ENCODE measurements at places on chromosomes 16 and 17. TPM values are rescaled to one million over a fixed set of nuclear protein-coding genes. Genes with fewer than 3 reads are reported as not detected.

Gene NPW
- total RNA-seq, result 0.36 TPM

Gene TEDC2
- 0.58 TPM for total RNA-seq

Gene RND2
- total RNA-seq, result 3.4 TPM

Gene ITGAD
- total RNA-seq, result 0.89 TPM

Gene TRPV2
- total RNA-seq, result 26.3 TPM

Gene ASB16
- total RNA-seq, result 0.36 TPM

Gene GEMIN4
- total RNA-seq, result 18.1 TPM

Gene GLTPD2
- total RNA-seq, result not detected

Gene DYNLRB2
- total RNA-seq, result 2.2 TPM

Gene SLC16A13
- 1.8 TPM for total RNA-seq

Gene KRTAP4-9
- total RNA-seq, result not detected

Gene SLFN14
- total RNA-seq, result 0.45 TPM

Gene CTRB2
- 7.3 TPM for total RNA-seq

Gene ECI1
- total RNA-seq, result 37.6 TPM

Gene ATAD5
- total RNA-seq, result 1.5 TPM

Gene CRHR1
- 0.36 TPM for total RNA-seq

Gene KCTD2
- total RNA-seq, result 37.5 TPM
